ENCODE measurements at places on chromosomes 7 and 10.

DNA sequence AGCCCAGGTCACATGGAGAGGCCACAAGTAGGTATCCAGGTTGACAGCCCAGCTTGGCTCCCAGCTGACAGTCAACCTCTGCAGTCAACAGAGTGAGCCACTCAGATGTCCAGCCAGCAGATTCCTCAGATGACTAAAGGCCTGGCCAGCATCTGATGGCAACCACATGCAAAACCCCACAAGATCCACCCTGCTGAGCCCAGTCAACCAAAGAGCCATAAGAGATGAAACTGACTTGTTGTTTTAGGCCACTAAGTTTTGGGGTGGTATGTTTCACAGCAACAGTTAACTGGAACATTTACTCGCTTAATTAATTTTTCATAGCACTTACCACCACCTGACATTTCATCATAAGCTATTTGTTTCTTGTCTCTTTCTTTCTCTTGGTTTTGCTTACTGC, 107.3 kb upstream of the KDM7A start:
- no peak for DNase-seq

- DNase-seq = no peak
Observed at GRCh38 chr10:29809383-29809782, 174.6 kb upstream of the SVIL start.

DNA sequence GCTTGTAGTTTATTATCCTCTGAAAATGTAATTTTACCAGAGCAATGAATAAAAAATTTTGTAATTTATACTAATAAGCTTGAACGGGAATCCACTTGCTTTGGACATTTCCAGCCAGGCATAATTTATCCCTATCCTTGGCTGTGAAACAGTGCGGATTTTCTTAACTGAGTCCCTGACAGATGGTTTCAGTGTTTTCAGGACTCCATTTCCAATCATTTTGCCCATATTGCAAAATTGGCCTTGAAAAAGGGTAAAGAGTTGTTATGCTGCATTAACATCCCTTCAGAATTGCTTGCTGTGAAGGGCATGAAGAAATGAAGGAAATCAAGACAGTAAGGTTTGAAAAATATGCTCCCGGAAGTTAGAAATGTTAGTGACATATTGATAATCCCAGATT, 57.7 kb downstream of the NXPH1 start:
- DNase-seq = no peak

- no peak for DNase-seq
Observed at GRCh38 chr7:50270531-50271018, 33.9 kb upstream of the IKZF1 start.

- DNase-seq = no peak
Observed at GRCh38 chr10:131830446-131831130, 70.2 kb upstream of the PPP2R2D start.

Measured in stimulated activated CD4-positive, alpha-beta T cell treated with anti-CD3 and anti-CD28 coated beads, Interleukin-2, amount 100 ng/mL, for 24 hours (primary cell).